ENCODE measurements at places on chromosomes 4 and X.

DNA sequence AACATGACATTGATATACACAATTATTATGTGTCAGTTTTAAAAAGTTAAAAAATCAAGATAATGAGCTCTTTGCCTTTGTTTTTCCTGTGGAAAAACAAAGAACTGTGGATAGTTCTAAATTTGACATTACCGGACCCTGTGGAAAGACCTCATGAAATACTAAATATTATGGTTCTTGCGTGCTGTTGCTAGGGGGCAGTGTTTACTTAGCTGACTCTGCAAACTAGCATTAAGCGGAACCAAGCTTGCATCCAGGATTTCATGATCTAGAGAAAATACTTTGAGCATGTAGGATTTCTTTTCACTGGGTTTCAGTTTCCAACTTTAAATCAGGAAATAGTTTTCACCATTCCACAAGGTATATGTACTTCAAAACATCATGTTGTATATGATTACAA lies 33.6 kb downstream of the CLCN4 start:
- DNase-seq: peak; percentile 81

GRCh38 chr4:137905930-137906329 lies 336.2 kb downstream of the SLC7A11 start:
- DNase-seq: no peak

- DNase-seq: no peak
Measured at GRCh38 chr4:183586824-183587223, 72.2 kb downstream of the RWDD4 start.

DNA sequence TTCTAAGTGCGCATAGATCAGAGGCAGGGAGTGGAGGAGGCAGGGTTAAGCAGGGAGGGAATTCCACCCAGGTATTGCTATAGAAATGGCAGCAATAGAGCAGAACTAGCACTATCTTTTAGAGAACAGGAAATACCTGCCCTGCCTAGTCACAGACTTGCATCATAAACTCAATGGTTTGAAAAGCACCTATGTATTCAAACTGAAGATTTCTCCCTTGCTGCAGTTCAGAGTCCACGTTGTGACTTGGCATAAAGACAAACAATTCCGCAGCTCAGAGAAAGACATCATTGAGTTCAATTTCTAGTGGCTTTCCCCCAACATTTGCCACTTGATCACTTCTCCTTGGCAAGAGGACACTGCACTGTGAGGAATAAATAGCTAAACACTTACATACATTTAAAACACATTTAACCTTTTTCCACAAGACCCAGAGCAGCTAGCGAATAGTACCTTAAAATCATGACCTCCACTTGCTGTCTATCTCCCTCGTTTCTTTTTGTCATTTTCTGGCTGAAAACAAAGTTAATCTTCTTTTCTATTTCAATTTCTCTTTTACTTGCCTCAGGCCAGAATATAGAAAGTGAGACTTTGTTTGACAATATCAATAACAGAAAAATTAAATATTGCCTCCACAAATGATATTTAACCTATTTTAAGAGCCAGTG lies 42.4 kb downstream of the SLC7A11 start:
- DNase-seq: no peak

DNA sequence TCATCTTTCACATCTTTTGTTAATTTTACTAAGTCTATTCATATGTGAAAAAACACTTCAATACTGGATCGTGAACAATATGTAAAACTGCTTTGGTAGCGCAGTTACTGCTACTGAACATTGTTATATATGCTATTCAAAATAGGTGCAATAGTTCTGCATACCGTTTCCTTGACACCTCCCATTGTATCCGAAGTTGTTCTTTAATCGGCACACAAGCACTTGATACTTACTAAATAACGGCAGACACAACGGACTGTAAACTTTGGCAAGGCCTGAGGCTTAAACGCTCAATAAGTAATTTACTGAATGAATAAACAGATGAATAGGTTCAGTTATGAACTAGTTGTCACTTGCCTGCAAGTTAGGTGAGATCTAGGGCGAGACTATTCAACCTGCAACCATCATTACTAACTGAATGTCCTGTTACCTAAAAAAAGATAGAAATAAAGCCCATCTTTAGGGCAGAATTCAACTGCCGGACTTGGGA lies 620 bp downstream of the ANAPC10 start:
- peak; percentile 68 for DNase-seq

GRCh38 chrX:118975831-118976598 lies 1.6 kb downstream of the LONRF3 start:
- no peak for DNase-seq

- no peak for DNase-seq
Measured at GRCh38 chrX:125520029-125520428, 200.4 kb downstream of the TEX13C start.

DNA sequence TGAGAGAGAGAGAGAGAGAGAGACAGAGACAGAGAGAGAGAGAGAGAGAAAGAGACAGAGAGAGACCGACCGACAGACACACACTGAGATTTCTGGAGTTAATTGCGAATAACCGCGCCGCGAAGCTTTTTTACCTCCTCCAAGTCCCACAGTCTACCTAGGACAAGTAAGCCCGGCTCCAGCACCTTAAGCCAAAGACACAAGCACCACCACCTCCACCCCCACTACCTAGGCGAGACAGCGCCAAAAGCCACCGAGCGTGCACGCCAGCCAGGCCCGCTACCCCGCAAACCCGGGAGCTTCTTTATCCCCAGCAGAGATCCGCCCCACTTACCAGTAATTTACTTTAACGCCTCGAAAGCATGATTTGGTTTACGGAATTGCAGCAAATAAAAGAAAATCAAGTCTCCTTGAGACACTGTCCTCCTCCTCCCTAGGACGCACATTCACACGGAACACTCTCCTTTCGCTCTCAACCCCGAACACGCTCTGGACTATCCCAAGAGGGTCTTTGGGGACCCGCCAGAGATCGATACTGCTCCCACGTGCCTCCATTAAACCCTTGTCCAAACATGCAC lies 649.6 kb upstream of the DIPK2B start:
- no peak for DNase-seq

DNA sequence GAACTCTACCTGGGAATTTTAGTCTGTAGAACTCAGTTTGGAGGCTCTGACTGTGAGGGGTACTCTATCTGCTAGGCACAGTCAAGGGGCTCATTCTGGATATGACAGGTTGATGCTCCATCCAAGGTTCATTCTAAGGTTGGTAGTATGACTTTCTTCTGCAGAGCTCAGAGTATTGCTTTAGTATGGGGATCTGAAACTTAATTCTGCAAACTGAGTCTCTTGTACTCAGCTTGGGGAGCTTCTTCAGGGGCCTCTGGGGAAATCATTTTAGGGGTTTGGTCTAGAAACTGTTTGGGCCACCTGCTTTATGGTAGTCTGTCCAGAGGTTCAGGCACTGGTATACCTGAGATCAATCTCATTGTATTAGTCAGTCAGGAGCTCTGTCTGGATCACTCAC lies 9.7 kb upstream of the TSR2 start:
- peak; percentile 28 for DNase-seq

DNA sequence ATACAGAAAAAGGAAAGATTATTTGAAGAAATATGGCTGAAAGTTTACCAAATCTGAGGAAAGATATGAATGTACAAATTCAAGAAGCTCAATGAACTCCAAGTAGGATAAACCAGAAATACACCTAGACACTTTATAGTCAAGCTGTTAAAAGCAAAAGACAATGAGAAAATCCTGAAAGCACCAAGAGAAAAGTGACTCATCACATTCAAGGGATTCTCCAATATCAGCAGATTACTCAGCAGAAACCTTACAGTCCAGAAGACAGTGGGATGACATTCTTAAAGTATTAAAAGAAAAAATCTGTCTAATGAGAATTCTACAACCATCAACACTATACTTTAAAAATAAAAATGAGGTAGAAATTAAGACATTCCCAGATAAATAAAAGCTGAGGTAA lies 223.8 kb upstream of the ZCCHC13 start:
- no peak for DNase-seq

DNA sequence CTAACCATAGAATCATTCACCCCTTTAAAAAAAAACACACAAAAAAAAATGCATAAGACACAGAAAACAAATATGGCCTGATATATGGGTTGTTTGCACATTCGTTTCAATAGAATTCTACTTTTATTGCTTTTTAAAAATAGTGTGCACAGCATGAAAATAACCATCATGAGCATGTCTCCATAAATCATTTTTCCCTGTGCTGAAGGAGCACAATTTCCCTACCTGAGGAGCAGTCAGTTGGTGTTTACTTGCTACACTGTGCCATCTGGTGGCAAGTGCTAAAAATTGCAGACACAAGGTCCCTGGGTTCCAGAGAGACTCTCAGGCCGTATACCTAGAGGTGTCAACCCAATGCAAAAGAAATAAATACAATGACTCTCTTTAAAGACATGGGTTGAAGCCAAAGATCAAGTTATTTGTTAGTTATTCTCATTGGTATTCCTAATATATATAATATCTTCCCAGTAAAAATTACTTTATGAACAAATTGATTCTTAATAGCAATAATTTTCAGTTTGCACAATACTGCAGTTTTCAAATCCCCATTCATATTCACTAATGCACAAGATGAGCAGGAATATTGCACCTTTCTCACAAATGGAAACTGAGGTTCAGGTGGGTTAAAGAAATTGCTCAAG lies 551.4 kb downstream of the IQCM start:
- DNase-seq: peak; percentile 84

- no peak for DNase-seq
Measured at GRCh38 chr4:108272561-108272960, 103.8 kb upstream of the LEF1 start.

DNA sequence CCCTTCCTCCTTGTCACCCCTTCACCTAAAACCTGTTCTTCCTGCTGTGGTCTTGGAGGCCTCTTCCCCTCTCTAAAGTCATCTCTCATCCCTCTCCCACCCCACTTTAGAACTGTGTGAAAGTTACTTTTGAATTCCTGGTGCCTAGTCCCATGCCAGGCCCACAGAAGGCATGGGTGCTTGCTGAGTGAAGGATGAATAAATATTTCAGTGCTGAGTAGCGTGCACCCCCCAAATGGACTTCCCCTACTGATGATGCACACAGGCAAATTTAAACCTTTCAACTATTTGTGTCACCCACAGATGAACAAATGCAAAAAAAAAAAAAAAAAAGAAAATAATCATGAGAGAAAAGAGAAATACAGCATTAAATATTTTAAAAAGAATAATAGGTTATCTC lies 19.8 kb downstream of the PSMD10 start:
- DNase-seq: no peak

DNA sequence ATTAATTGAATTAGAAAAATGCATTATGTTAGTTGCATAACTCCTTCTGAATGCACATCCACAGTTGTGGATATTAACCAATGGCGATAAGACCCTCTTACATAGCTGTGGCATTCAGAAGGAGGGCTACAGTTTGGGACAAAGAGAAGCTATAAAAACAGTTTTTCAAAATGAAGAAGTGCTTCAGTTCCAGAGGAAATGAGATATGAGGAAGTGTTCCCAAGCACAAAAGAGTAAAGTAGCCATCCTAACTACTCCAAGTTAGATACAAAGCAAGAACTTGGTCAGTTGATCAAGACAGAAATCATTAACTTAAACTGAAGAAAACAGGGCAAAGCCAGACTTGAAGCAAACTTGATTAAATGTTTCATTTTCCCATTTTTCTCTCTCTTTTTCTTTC lies 17.2 kb upstream of the ADGRL3 start:
- DNase-seq: no peak

GRCh38 chrX:145751943-145752342 lies 65.7 kb upstream of the SLITRK2 start:
- no peak for DNase-seq

DNA sequence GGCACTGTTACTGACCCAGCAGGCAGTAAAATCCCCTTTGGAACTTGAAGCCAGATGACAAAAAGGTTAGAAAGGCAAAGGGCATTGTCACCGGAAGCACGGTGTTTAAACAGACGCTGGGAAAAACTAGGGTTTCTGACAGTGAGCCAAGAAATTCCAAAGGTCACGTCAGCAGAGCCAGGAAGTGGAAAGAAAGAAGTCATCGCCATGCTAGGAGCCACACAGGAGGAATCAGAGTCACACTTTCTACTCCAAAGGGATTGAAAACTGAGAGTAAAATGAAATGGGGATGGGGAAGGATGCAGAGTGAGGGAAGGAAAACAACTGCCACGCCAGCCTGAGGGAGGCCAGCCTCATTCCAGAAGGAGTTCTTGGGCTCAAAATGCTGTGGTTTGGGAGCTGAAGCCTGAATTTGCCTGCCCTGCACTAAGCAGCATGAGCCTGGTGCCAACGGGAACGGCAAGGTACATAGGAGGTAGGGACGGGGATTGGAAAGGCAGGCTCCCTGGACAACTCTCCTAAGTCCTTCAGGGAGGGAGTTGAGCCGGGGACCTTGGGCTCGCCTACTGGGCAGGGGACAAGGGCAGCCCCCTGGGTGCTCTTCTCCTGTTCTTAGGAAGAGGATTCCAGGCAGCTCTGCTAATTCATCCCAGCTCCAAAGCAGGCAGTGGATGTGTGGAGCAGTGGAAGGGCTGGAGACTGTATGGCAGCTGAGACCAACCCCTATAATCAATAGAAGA lies 66.8 kb downstream of the SOWAHB start:
- no peak for DNase-seq

GRCh38 chrX:18461431-18461830 lies 36.0 kb downstream of the CDKL5 start:
- no peak for DNase-seq

DNA sequence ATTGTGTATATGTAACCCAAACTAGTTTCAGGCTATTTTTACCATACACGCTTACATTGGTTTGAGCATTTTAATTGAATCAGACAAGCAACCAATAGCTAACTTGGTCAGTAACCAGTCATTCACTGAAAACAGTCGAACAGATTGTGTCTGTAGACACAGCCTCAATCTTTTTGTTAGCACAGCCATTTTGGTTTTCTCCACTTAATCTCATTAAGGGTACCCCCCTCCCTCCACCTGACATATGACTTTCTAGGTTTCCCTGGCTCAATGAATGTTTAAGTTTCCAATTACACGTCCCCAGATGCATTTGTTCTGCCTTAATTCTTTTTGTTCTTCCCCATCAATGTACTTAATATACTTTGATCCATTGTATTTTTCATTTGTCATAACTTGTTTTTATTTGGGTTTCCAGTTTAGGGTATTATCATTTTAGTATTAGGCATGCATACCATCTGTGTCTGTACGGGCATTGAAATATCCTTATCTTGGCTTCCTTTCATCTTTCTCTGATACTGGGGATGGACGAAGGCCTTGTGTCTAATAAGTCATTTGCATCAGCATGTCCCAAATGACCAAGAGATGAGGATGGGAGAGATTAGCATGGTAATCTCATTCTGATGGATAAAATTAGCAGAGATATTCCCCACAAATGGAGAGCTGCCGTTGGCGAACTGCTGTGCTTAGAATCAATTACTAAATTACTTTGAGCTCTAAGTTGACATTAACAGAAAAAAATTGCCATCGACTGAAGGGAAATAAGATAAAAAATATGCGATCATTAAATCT lies 35.9 kb upstream of the PHOX2B start:
- no peak for DNase-seq

GRCh38 chrX:20224814-20225487 lies 41.8 kb downstream of the RPS6KA3 start:
- no peak for DNase-seq

GRCh38 chr4:61527888-61528287 lies 327.8 kb downstream of the ADGRL3 start:
- no peak for DNase-seq
